ENCODE measurements at places on chromosomes 13 and 19. TPM values are rescaled to one million over a fixed set of nuclear protein-coding genes. Genes with fewer than 3 reads are reported as not detected.

DENND1C gene
- 11.9 TPM for total RNA-seq

GRCh38 chr19:6236310-6237291 lies 43.2 kb downstream of the MLLT1 start:
- DNase-seq: peak; percentile 91

OLFM4 gene
- total RNA-seq: not detected

- DNase-seq: no peak
These were observed 38.1 kb downstream of the DGKH start for GRCh38 chr13:42086582-42086981.

DNA sequence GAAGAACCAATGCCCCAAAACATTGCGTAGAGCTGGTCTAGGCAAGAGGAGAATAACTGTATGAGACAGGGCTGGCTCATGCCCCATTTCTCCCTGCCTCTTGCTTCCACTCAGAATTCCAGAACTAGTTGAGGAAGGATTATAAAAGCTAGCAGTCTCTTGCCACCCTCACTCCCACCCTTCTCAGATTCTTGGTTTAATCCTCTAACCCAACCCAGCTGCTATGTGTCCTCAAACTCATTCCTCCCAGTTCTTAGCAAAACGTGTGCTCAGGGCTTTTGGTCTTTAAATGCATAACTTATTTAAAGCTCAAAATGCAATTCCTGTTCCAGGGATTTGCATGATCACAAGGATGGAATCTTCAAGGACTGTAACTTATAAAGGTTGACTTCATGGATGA lies 466.3 kb downstream of the COG6 start:
- no peak for DNase-seq

GRCh38 chr13:37144661-37145060 lies 39.2 kb upstream of the CSNK1A1L start:
- no peak for DNase-seq

ZNF776 gene
- total RNA-seq: 9.7 TPM

- no peak for DNase-seq
These were observed 86.8 kb downstream of the EDNRB start for GRCh38 chr13:77831866-77832265.

- peak; percentile 37 for DNase-seq
These were observed 349 bp downstream of the ZNF98 start for GRCh38 chr19:22421797-22422196.

GRCh38 chr13:85266331-85266730 lies 532.9 kb downstream of the SLITRK6 start:
- DNase-seq: no peak

Data from upper lobe of left lung (tissue), 6 donors.